ENCODE measurements at places on chromosomes 3 and 15. TPM values are rescaled to one million over a fixed set of nuclear protein-coding genes. Genes with fewer than 3 reads are reported as not detected.
A peak's percentile ranks its signal among the peaks of the same experiment; 100 is the strongest.

The CACNA2D2 gene
- total RNA-seq = 5.0 TPM

The LRRC2 gene
- total RNA-seq = not detected

The PEX11A gene
- 1.1 TPM for total RNA-seq

The SLC22A14 gene
- total RNA-seq = 0.93 TPM

The FOXB1 gene
- total RNA-seq = not detected

The RLBP1 gene
- total RNA-seq = not detected

The MUSTN1 gene
- 3.5 TPM for total RNA-seq

The SLC12A1 gene
- total RNA-seq = not detected

The ECE2 gene
- total RNA-seq = 1.6 TPM

The SOX14 gene
- not detected for total RNA-seq

The SMAD6 gene
- total RNA-seq = 0.83 TPM

The KBTBD13 gene
- not detected for total RNA-seq

- no peak for DNase-seq
These were observed 22.3 kb upstream of the PLXNA1 start for GRCh38 chr3:126960604-126960995.

DNA sequence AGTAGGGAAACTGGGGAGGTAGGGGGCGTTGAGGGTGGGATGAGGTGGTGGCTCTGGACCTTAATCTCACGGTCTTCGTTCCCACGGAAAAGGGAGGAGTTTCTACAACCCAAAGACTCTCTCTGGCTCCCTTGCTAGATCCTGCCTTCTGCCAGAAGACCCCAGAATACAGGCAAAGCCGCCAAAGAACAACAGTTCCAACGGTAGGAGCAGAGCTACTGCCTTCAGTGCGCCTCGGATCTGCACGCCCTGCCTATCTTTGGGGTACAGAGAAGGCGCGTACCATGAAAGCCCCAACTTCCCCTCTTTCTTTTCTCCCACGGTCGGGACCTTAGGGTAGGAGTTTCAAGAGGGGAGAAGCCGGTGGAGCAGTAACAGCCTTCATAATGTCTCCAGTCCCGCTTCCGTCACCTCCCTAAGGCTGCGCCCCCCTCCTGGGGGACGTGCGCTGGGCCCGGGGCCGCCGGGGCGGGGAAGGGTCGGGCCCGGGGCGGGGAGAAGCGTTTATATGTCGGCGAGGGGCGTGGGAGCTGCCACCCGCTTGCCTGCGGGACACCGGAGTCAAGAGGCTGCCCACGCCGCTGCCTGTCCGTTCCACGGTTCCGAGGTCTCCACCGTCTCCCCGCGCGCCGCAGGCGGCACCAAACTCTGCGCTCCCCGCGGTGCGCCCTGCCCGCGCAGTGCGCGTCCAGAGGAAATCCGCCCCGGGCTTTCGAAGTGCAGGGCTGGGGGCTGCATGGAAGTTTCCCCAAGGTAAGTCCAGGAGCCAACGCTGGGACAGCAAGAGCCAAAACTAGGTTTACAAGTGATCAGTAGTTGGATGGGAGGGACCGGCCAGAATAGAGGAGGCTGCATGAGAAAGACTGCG is at the start of gene COL6A6:
COL6A6 (plus strand) TSS at position 533 of the 868 bp plus-strand sequence. CDS start 43,188 bp downstream, outside the sequence.
- DNase-seq = peak; percentile 41

- DNase-seq = no peak
These were observed 150.1 kb downstream of the PLD1 start for GRCh38 chr3:171660188-171660587.

- no peak for DNase-seq
These were observed 98.1 kb downstream of the LRRK1 start for GRCh38 chr15:101017093-101017754.

GRCh38 chr15:28947221-28947674 is 61.5 kb downstream of the APBA2 start:
- DNase-seq = no peak

DNA sequence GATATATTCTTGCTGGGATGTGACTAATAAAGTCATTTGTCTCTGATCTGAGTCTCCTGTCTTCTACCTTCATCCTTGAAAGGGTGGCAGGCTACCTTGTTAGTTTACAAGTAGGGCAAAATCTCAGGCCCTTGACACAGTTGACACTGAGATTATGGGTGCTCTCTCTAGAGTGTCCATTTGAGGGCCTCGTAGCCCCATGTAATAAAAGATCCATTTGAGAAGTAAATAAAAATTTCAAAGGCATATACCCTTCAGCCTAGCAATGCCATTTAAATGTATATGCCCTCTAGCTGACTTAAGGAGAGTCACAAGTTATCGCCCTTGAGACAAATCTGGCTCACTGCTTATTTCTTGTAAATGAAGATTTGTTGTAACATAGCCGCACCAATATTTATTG is 98.6 kb downstream of the TCF12 start:
- no peak for DNase-seq

GRCh38 chr3:47985381-47985780 is 30.8 kb downstream of the MAP4 start:
- no peak for DNase-seq

DNA sequence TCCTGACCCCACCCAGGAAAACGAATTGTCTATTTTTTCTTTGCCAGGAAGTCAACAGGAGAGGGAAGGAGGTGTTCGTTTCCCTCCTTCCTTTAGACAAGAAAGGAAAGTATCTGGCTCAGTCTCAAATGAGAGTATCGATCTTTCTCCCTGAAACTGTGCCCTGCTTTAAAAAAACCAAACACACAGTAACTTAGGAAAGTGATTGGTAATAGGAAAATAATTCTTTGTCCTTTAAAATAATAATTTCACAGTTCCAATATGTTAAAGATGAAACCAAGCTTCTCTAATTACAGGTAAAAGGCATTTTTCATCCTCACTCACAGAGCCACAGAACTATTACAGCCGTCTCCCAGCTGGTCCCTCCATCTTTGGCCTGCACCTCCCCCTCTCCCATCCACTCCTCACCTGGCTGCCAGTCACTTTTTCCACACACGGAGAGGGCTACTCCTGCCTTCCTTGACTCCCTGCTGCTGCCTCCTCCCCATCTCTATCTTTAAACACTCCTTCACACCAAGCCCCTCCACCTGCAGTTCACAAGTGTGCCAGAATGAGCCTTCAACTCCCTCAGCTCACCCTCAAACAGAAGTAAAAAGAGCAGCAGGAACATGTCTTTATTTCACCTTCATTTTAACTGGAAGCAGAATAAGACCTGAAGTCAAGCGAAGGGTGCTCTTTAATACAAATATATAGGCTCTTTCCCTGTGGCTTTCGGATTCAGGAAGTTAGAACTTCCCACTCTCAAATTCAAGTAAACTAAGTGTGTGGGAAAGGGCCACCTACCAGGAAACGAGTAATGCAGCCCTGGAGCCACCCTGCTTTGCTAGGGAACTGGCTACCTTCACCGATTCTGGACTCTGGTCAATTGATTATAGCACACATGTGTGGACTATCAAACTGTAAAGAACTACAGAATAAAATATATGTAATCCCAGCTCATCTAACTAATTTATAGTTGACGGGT is 116.4 kb downstream of the SENP2 start:
- no peak for DNase-seq

DNA sequence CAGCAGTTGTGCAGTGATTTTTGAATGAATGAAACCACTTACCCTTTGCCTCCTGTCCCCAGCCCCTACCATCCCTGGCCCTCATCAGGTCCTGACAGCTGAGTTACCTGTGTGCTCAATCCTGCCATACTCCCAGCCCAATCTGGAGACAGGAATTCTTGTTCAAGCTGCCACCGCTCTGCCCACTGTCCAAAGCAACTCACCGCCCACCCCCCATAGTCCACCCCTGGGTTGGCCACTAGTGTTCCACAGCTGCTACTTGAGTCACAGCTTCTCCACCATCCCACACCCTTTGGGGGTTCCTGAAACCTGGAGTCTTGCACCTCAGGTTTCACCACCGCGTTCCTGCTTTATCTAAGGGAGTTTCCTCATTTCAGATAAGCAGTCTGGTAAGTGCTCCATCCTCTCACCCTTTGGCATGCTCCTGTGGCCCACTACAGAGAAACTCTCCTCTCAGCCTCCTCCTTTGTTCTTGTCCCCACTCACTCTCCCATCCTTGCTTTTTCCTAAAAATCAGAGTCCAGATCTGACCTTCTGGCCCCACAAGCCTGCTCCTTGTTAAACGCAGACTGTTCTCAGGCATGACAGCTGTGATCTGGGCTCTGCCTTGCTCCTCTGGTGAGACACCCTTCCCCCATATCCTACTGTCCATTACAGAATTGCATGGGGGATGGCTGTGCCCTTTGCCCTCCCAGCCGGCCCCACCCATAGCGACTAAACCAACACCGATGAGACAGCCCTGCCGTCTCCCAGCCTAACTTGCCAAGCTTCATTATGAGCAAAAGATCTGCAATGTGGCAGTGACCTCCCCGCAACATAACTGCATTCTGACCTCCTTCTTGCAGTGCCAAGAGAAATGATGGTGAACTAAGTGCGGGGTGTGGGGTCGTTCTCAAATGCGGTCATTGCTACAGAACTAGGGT is 50.0 kb downstream of the CYP19A1 start:
- peak; percentile 46 for DNase-seq

DNA sequence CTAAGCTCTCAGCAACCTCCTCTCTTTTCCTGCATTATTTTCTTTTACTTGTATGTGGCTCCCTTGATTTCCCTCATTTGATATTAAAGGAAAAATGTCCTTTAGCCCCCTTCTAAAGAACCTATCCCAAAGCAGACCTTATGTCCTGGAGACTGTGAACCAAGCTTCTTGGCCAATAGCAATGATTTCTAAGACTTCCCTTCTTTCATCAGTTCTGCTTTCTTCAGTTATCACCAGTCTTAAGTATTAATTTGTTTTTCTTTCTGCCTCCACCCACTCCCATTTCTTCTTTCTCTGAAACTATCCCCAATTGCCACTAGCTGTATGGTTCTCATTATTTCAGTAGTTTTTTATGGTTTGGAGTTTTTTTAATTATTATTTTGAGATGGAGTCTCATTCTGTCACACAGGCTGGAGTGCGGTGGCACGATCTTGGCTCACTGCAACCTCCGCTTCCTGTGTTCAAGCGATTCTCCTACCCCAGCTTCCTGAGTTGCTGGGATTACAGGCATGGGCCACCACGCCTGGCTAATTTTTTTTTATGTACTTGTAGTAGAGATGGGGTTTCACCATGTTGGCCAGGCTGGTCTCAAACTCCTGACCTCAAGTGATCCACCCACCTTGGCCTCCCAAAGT is 12.1 kb downstream of the TMOD3 start:
- DNase-seq = no peak

GRCh38 chr15:38046257-38047051 is 112.0 kb downstream of the TMCO5A start:
- no peak for DNase-seq

DNA sequence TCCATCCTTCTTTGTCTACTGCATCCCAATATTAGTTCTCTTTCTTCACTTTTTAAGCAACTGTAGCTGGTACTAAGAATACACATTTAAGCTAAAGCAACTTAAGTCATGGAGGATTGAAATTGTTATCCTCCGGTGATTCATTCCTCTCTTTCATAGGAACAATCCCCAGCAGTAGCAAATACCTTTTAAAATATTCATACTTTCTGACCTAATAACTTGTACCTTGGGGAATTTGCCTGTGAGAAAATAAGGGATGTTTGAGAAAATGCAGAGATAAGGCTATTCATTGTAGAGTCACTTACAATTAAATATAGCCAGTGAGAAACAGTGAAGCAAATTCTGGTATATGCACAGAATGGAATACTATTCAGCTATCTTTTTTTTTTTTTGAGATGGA is 66.0 kb downstream of the VPS13C start:
- DNase-seq = no peak

GRCh38 chr3:14822670-14823390 is 4.1 kb downstream of the FGD5 start:
- DNase-seq = no peak

DNA sequence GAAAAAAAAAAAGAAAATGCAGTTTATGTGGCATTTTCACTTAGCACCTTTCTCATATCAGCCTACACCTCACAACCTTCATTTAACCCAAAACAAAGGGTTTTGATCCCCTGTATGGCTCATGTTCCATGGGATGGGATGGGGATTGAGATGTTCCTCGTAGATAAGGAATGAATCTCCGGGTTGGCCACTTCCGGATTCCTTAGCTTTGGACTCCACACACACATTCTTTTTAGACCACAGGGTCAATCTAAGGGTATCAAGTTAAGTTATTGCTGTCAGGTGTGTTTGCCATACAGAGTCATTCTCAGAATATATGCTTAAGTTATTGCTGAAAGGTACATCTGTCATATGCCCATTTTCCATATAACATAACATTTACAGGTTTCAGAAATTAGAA is 301.4 kb upstream of the TGFBR2 start:
- no peak for DNase-seq

GRCh38 chr15:33975022-33975565 is 6.8 kb downstream of the CHRM5 start:
- DNase-seq = no peak

DNA sequence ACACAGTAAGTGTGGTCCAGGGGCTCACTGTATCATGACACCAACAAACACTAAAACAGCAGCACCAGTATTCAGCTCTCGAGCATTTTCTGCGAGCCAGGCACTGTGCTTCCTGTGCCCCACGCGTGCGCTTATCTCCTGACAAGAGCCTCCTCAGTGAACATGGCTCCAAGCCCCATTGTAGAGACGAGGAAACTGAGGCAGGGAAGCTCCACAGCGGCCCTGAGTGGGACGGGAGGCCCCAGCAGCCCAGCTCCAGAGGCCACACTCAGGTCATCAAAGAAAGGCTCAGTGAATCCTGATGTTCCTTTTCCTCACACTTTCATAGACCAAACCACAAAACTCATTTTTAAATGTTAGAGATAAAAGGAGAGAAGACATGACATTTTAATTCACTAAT is 113.1 kb downstream of the TPRA1 start:
- DNase-seq = no peak

- peak; percentile 64 for DNase-seq
These were observed 1.4 kb downstream of the WNT7A start for GRCh38 chr3:13878281-13879101.

DNA sequence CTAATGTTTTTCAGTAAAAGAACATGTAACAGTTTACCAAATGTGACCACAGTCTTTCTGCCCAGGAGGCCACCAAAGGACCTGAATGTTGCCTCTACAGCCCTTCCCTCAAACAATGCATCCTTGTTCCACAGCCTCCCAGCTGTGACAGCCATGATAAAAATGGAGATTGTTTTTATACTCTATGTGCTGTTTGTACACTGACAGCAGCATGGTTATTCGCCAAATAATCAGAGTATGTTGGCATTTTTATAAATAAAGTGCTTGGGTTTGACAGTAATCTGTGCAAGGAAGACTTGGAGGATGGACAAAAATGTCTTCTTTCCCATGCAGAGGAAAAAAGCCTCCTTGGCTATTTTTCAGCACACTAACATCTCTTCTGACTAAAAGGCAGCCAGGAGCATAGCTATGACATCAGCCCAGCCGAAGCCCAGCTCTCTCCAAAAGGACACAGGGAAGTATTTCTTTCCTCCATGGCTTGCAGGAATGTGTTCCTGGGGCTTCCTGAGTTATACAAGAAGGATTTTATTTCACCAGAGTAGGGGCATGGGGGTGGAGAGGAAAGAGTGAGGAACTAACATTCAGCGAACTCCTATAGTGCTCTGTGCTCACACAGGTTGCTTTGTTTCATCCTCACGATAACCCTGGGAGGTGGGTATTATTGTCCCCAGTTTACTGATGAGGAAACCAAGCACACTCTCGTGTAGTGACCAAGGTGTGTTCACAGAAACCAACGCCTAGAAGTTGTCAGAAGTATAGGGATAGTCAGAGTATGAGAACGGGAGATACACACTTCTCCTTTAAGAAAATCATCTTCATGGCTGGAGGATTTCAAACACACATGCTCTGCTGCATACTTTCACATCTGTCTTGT is 339.7 kb downstream of the MECOM start:
- DNase-seq = no peak
